ENCODE measurements at places on chromosomes 1 and 21.

- DNase-seq = no peak
Measured at GRCh38 chr1:159152031-159152430, 19.4 kb upstream of the CADM3 start.

DNA sequence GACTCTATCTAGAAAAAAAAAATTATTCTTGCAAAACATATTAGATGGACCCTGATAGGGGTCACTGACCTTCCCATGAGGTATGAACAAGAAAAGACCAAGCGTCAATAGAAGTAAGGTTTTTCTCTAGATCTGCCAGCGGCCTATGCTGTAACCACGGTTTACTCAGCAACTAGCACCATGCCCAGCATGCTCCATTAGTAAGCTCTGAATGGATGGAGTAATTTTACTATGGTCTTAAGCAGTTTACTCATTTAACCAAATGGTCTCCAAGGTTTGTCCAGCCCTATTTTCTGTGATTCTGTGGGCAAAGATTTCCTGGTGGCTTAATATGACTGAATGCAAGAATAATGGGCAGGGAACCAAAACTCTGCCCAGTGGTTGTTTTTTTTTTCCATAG, 113.9 kb downstream of the ADSS2 start:
- DNase-seq = no peak

DNA sequence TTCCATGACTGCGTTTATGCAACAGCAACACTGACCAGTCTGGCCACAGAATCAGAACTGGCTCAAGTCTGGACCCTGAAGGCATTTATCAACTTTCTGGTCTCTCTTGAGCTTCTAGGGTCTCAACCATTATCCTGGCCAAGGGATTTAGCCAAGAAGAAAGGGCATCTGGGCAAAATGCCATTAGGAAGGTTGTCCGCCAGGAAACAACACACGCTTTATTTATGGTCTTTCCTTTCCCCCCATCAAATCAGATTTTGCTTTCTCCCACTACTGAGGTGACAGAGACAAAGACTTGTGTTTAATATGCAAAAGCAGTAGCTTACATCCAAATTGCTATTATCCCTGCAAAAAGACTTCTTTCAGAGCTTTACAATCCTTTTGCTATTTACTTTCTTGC, 81.6 kb upstream of the PPP2R5A start:
- no peak for DNase-seq

DNA sequence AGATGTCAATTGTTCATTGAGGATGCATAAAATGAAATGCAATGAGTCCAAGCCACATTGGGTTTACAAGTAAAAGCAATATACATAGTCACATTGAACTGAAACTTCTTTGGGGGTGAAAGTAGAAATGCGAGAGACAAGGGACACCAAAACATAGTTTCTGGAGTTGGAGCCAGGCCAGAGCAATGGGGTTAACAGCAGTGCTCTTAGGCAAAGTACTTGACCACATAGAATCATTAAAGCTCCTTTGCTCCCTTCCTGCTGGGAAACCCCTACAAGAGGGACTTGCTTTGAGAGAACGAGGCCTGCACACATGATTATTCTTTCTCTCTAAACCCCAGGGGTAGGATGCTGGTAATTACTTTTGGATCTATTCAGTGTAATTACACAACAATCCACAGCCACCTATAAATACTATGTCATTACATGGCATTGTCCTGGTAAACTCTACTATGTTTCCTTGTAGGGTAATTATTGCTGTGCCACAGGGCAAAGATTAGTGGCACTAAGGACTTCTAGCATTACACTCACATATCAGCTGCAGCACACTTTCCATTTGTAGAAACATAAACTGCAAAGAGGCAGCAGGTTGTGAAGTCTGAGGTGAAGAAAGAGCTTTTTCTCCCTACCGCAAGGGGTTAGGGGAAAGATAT, 421.6 kb upstream of the PBX1 start:
- no peak for DNase-seq

GRCh38 chr21:36039861-36040260, 20.5 kb downstream of the SETD4 start:
- DNase-seq = no peak

- DNase-seq = no peak
Measured at GRCh38 chr1:54871275-54872035, 15.5 kb downstream of the DHCR24 start.

DNA sequence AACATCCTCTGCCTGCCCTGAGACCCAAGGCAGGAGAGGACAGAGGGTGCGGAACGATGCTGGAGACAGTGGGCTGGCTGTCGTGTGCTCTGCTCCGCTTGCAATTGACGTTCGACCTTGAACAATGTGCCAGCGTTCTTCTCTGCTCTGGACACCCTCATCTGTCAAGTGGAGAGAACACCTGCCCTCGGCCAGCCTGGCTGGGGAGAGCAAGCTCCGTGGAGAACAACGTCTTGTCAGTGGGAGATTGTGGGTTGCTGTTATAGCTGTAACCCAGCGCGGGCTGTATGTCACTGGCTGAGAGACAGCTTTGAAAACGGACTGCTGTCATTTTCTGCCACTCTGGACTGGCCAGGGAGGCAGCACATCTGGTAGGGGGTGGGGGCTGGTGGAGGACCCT, 14.7 kb downstream of the KIAA1614 start:
- no peak for DNase-seq
